Cardiac septum (tissue), 1 donor: ENCODE measurements at places on chromosomes 7 and 10.

- DNase-seq = no peak
Measured at GRCh38 chr10:86583983-86584382, 62.4 kb upstream of the WAPL start.

- no peak for DNase-seq
Measured at GRCh38 chr7:155342313-155342712, 44.6 kb downstream of the INSIG1 start.

GRCh38 chr7:137880432-137880831 is 33.7 kb upstream of the DGKI start:
- no peak for DNase-seq

DNA sequence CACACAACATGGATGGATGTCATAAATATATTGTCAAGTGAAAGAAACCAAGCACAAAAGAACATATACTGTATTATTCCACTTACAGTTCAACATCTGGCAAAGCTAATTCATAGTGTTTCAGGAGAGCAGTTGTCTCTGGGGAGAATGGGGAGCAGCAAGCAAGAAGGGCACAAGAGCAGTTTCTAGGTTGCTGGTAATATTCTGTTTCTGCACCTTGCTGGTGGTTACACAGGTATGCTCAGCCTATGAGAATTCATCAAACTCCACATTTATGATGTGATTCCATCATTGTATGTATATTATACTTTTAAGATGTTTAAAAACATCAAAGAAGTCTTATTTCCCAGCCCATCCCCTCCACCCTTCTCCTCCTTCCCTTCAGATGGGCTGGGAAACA is 18.1 kb upstream of the PALS2 start:
- DNase-seq = no peak

DNA sequence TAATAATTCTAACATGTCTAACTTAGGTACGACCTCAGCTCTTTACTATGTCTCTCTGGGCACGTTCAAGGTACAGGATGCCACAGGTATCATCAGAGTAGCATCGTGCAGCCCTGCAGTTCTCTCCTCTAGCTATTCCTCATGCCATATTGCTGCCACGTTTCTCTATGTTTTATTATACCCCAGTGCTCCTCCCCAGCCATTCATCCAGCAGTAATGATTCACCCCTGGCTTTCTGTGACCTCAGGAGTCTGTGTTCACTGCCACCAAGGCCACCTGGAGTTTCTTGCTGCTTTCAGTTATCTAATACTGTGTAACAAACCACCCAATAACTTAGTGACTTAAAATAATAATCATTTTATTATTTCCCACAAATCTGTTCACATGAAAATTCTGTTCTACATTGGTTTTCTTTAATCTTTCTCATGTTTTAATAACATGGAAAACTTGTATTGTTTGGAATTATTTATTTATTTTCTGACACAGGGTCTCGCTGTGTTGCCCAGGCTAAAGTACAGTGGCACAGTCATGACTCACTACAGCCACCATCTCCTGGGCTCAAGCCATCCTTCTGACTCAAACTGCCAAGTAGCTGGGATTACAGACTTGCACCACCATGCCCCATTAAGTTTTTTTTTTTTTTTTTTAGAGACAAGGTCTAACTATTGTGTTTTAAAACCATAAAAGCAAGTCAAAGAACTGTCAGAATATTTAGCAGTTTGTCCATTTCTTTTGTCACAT is 21.8 kb downstream of the REEP3 start:
- DNase-seq = no peak
